ENCODE measurements at places on chromosomes 7 and 10. TPM values are rescaled to one million over a fixed set of nuclear protein-coding genes. Genes with fewer than 3 reads are reported as not detected.

DNA sequence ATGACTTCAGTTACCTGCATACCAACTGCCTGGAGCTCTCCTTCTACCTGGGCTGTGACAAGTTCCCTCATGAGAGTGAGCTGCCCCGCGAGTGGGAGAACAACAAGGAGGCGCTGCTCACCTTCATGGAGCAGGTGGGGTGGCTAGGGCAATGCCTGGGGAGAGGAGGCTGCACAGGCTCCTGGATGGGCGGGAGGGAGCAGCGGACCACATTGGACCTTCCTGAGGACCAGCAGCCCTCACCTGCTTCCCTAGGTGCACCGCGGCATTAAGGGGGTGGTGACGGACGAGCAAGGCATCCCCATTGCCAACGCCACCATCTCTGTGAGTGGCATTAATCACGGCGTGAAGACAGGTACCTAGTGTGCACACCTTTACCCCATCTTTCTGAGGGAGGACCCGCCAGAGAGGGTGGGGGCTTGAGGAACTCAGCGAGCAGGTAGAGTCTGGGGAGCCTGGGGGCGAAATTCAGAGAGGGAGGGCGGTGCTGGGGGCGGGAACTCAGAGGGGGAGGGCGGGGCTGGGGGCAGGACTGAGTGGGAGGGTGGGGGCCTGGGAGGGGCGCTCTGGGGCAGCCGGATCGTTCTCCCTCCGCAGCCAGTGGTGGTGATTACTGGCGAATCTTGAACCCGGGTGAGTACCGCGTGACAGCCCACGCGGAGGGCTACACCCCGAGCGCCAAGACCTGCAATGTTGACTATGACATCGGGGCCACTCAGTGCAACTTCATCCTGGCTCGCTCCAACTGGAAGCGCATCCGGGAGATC is 9.0 kb downstream of the AEBP1 start:
- H3K4me3 ChIP-seq, result no peak overlapping the region
- no peaks in the 10 kb centered on the region for H3K27me3 ChIP-seq
- H3K27ac ChIP-seq, result peak overlapping the region; percentile 3
- H3K4me1 ChIP-seq, result no peaks in the 10 kb centered on the region
- peaks cover 93% of the 10 kb centered on the region for H3K36me3 ChIP-seq

- H3K4me1 ChIP-seq, result peaks cover 87% of the 10 kb centered on the region
- no peak overlapping the region for H3K4me3 ChIP-seq
- peak overlapping the region; percentile 68 for H3K27ac ChIP-seq
Observed at GRCh38 chr10:79116368-79116767, 47.6 kb downstream of the ZMIZ1 start.

GRCh38 chr7:71851776-71852498 is 560.2 kb downstream of the CALN1 start:
- DNase-seq, result no peak
- no peaks in the 10 kb centered on the region for H3K27me3 ChIP-seq
- H3K36me3 ChIP-seq, result no peaks in the 10 kb centered on the region
- no peak overlapping the region for H3K27ac ChIP-seq
- no peaks in the 10 kb centered on the region for H3K4me1 ChIP-seq

DNA sequence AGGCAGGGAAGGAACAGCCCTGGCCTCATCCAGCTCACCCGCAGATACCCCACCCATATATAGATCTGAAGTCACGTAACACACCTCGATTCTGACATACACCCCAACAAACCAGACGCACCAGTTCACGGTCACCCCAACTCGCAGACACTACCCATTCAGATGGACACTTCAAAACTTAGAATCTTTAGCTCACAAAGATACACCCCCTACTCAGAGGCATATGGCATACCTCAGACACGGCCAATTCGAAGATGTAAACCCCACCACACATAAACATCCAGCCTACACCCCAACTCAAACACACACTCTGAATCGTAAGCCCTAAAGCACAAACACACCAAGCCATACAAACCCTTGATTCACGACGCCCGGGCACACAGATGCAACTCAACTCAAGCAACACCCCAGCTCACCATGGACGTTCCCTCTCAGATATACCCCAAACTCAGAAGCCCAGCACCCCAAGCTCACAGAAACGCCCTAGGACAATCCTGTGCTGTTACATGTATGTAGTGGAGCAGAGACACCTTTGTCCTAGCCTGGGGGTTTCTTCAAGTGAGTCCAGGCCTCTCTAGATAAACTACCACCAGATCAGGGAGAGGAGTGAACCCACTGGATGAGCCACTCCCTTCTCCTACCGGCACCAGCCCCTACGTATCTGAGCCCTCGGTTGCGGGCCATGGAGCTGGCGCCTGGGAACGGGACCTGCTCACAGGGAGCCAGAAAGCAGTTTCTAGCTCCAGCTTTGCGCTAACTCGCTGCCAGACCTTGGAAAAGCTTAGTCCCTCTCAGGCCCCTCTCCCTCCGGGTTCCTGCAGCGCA is 8.8 kb downstream of the PSD start:
- no peak overlapping the region for H3K27ac ChIP-seq
- H3K4me1 ChIP-seq, result peaks cover 11% of the 10 kb centered on the region
- peaks cover 88% of the 10 kb centered on the region for H3K27me3 ChIP-seq

GRCh38 chr10:110241407-110241806 is 34.0 kb downstream of the MXI1 start:
- H3K27me3 ChIP-seq, result no peaks in the 10 kb centered on the region
- H3K4me1 ChIP-seq, result peaks cover 16% of the 10 kb centered on the region
- no peak overlapping the region for H3K4me3 ChIP-seq
- DNase-seq, result no peak

DNA sequence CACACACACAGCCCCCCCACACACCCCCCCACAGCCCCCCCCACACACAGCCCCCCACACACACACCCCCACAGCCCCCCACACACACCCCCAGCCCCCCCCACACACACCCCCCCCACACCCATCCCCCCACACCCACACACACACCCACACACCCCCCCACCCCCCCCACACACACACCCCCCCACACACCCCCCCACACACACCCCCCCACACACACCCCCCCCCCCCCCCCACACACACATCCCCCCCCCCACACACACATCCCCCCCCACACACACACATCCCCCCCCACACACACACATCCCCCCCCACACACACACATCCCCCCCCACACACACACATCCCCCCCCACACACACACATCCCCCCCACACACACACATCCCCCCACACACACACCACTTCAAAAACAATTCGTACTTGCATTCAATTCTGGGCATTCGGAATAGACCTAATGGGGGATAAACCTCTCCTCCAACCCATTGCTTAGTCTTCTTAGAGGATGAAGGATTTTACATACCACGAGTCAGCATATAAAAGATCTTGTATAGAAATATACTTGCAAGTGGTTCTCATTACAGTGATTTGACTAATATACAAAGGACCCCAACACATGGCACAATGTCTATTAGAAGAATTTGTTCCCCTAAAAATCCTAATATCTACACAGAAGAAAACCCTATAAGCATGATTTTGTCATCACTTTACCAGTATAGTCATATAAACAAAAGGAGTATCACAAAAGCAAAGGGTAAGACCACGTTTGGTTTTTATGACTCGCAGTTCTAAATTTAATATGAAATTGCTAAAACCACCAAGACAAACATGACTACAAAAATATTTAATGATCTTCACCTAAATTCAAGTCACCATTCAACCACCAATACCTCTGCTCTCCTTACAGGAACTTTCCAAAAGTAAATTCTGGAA is 80.9 kb downstream of the DIP2C start:
- peaks cover 7% of the 10 kb centered on the region for H3K4me1 ChIP-seq
- H3K27me3 ChIP-seq, result no peaks in the 10 kb centered on the region
- no peak overlapping the region for H3K27ac ChIP-seq
- no peak for DNase-seq
- no peak overlapping the region for H3K4me3 ChIP-seq
- H3K36me3 ChIP-seq, result no peaks in the 10 kb centered on the region

FAM237B gene
- total RNA-seq, result not detected

INSIG1 gene
- total RNA-seq, result 77.6 TPM

CPA4 gene
- total RNA-seq, result 12.3 TPM

CYP3A7 gene
- total RNA-seq, result not detected
